ENCODE measurements at places on chromosomes 2 and 18.

- DNase-seq: no peak
Observed at GRCh38 chr2:239190361-239190760, 210.5 kb downstream of the HDAC4 start.

DNA sequence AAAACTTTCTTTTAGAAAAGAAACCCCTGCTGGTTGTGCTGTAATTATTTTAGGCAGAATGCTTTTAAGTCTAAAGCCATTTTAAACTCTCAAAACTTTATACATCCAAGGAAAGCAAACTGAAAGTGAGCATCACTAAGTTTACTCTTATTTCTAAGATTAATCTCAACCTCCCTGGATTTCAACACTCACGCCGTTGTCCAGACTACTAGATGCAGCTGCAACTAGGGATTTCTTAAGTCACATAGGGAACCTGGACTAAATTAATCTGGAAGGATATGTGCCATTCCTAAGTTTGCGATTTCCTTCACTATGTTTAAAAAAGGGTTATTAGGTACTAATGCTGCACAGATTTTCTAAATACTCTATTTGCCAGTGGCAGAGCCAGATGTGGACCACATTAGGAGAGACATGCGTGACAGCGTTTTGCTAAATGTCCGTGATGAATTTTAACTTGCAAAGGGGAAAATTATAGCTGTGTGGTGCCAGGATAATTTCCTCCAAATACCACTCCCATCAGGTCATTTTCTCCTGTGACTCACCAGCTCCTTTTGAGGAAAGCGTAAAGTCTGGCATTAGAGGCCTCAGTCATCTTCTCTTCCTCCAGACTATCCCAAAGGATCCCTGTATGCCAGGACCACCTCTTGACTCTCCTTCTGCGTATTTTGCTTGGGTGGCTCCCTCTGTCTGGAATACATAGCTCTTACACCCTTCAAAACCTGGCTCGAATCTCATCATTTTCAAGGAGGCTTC is 143.7 kb downstream of the ATL2 start:
- peak; percentile 64 for DNase-seq

- DNase-seq: peak; percentile 9
Observed at GRCh38 chr2:99970292-99970868, 172.0 kb downstream of the AFF3 start.

DNA sequence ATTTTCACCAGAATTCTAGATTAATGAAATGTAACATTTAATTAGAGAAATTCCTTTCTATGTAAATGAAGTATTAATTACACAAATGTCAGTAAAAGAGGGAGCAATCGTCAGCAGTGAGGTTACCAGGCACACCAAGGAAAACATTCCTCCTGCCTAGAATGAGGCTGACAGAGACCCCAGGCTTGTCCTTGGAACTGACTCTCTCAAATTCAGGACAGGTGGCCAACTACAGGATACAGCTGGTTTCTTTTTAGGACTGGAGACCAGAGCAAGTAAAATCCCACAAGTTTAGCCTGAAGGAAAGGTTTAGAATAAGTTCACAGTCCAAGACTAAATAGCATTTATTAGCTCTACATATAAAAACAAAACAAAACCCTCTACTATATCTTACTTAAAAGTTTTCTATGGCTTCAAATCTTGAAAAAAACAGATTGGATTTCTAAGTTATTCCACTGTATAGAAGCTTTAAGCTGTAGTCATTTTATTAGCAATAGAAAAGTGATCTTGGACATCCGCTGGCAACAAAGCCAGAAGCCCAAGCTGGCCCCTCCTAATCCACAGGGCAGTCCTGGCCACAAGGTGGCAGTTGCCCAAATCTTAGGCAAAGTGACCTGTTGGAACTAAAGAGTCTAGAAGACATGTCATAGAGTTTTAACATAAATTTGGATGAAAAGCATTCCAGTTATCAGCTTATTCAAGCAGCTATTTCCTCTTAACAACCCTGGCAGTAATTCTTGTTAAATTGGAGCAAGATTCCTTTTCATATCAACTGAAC is 81.0 kb downstream of the SP3 start:
- peak; percentile 66 for DNase-seq

GRCh38 chr2:5672749-5673144 is 19.4 kb upstream of the SOX11 start:
- no peak for DNase-seq

DNA sequence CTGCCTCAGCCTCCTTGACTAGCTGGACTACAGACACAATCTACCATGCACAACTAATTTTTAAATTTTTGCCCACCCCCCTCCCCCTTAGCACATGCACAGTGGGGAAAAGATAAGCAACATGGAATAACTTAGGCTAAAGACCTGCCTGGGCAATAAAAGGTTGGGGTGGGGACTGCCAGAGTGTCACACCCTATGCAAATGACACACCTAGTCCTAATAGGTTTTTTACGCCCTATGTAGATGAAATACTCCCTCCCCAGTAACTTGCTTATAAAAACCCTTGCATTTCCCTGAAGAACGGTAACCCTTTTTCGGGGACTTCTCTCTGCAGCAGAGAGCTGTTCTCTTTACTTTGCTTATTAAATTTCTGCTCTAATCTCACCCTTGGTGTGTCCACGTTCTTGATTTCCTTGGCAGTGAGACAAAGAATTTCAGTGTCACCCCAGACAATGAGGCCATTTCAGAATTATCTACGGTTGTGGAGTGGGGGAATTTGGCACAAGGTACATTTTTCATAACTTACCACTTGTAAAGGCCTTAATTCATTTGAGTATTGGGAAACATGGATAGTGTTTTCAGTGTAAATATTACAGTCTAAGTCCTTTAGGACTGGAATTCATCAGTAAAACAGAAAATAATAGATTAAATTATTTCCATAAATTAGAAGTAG is 109.2 kb downstream of the NOL4 start:
- DNase-seq: no peak

GRCh38 chr2:180472133-180472532 is 465.0 kb upstream of the CWC22 start:
- peak; percentile 2 for DNase-seq

- no peak for DNase-seq
Observed at GRCh38 chr2:79622508-79622907, 109.7 kb downstream of the CTNNA2 start.

DNA sequence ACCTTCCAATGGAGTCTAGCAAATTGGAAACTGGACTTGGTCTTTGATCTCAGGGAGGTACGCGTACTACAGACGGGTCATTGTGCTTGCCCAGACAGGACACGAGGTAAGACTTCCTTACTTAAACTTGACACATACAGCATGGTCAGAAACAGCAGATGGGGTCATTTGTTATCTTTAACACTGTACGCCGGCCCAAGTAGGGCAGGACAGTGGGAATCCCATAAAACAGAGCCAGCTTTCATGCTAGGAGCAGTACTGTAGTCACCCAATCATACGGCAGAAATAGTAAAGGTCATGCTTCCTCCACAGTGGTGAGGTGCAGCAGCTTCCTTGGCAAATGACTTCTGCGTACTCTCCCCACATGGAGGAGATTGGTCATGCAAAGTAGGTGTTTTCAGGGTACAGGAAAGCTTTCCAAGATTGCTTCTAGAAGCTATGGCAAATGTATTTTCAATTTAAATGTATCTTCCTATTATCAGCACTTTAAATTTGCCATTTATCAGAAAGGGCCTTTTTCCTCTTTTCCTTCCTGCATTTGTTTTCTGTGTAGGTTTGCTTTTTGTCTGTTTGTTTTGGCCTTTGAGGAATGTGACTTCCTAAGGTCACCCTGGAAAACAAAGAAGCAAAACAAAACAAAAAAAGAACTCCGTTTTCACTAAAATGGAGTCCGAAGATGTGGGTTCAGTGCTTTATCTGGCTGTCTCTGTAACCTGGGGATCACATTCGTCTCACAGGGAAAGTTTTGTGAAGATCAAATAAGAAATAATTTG is 74.0 kb upstream of the DSG1 start:
- DNase-seq: no peak

DNA sequence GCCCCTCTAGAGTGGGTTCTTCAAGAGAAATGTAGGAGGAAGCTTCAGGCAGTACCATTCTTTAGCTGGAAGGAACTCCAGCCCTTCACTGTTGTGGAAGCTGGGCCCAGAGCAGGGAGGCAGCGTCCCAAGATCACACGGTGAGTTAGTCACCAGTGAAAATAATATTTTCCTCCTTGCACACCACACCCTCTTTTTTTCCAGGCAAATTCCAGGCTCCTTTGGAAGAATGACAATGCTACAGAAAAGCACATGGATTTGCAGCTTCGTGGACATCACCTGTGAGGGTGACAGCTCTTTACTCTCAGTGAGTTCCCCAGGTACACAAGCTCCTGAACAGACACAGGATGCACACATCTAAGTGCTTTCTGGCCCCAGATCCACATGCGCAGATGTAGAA is 157.1 kb downstream of the COL6A3 start:
- peak; percentile 78 for DNase-seq

- no peak for DNase-seq
Observed at GRCh38 chr18:51382081-51382480, 184.6 kb upstream of the MEX3C start.

GRCh38 chr2:124424074-124424473 is 399.0 kb downstream of the CNTNAP5 start:
- no peak for DNase-seq

- no peak for DNase-seq
Observed at GRCh38 chr18:49612515-49613033, 50.7 kb downstream of the LIPG start.

DNA sequence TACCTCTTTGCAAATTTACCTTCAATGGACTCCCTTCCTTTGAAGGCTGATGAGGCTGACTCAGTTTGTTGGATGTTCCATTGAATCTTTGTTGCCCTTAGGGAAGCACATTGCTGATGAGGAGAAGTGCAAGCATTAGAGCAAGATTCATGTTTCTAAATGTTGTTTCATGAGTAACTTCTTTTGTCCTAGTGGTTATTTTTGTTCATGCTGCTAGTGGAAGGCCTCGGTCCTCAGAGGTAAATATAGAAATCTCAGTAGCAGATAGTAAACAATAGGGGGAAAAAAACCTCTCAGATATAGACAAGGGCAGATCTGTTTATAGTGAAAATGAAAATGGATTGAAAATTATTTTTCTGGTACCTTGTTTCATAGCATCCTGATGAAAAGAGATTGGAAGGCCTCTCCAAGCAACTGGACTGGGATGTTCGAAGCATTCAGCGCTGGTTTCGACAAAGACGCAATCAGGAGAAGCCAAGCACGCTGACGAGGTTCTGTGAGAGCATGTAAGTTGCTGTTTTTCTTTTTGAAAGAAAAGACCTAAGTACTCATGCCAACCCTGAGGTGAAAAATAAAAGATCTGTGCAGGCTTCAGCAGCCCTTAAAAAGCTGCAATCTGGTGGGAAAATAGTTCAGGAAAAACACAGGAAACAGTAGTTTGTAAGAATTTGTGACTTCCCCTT is 104.9 kb downstream of the CERS6 start:
- no peak for DNase-seq

DNA sequence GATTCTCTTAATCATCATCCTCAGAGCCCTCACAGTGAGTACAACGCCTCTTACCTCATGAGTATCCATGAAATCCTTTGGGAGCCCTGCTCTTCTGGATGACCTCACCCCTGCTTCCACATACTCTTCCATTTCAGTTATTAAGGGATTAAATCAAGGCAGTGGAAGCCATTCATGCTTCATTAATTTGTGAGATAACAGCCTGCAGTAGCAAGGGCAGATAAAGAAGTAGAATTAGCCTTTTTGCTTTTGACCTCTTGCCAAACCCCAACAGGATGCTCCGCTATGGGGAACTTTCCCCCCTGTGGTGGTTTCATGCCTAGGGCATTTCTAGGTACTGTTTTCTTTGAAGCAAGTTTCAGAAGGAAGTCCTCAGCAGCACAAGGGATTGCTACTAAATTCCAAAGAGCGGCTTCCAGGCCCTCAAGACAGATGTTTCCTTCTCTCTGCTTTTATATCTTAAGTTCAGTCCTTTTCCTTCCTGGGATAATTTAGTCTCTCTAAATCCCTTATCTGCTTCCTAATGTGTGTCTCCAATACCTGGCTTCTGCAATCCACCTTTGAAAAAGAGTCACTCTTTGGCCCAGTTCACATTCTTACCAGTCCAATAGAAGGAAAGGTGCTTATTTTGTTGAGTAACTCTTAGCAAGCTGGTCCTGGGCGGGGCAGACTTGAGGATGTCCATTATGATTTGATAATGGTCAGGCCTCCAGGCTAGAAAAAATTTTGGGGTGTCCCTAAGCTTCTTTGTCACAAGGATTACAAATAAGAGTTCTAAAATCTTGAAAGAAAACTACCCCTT is 76.9 kb downstream of the MYO1B start:
- DNase-seq: peak; percentile 84

- no peak for DNase-seq
Observed at GRCh38 chr2:23387845-23388244, 2.9 kb downstream of the KLHL29 start.

- DNase-seq: no peak
Observed at GRCh38 chr2:72010647-72011369, 136.9 kb downstream of the CYP26B1 start.

DNA sequence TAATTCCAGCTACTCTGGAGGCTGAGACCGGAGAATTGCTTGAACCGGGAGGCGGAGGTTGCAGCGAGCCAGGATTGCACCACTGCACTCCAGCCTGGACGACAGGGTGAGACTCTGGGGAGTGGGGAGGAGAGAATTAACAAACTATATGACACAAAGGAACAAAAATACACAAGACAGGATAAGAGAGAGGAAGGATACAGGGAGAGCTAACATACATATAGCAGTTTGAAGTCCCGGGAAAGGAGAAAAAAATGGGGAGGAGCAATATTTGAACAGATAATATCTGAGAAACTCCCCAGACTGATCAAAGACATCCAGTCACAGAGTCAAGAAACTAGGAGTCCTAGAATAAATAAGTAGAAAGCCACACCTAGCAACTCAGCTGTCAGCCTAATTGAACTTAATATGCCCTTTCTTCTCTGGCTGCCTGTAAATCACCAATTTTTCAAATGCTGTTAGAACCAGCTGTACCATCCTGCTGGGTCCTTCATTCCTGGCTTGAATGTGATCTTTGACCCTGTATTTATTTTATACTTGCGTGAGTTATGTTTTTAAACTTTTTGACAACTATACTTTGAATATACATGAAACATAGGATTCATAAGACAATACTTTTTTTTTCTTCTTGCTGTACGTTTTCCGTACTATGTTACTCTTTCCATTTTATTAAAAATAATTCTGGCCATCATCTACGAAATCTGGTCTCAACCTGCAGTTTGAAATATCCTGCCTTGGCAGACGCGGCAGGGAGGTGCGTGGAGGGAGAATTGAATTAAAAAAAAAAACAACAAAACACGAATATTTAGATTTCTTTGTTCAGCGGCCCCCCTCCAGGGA is 876 bp upstream of the CYP27A1 start:
- no peak for DNase-seq

GRCh38 chr18:28124131-28125029 is 52.5 kb downstream of the CDH2 start:
- DNase-seq: peak; percentile 61

GRCh38 chr18:55137602-55138001 is 178.3 kb upstream of the CCDC68 start:
- DNase-seq: no peak

DNA sequence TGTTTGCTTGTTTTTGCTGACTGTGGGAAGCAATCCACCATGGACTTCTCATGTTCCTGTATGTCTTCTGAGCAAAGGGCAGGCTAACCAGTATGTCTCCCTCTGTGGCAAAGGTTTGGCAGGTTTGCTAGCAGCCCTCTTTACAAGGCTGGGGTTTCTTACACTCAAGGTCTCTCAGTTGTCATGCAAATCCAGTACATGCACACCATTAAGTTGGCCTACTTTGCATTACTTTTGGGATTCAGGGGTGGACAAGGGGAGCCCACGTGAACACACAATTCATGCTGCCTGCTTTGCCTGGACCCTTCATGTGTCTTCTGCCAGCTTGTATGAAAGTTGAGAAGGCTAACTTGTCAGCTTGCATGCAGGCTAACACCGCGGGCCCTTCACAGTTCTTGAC is 134.9 kb downstream of the LRRTM4 start:
- no peak for DNase-seq

All from cardiac fibroblast (primary cell).